ENCODE measurements at places on chromosomes 11 and 22.

DNA sequence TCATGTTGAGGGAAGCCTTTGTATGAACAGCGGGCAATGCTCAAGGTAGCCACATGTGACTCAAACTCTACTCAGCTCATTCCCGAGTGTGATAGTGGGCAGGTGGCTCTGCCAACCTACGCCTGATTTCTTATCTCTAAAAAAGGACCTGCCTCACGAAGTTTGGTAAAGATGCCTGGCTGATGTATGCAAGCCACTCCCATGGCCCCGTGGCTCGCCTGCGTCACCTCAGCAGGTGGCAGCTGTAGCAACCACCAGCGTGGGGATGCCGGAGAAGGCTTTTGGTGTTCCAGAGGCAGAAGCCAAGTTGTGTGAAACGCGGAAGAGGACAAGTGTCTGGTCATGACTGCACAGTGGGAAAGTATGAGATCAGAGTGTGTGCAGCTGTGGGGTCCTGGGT lies 5.4 kb downstream of the FADS2 start:
- no peak for DNase-seq

DNA sequence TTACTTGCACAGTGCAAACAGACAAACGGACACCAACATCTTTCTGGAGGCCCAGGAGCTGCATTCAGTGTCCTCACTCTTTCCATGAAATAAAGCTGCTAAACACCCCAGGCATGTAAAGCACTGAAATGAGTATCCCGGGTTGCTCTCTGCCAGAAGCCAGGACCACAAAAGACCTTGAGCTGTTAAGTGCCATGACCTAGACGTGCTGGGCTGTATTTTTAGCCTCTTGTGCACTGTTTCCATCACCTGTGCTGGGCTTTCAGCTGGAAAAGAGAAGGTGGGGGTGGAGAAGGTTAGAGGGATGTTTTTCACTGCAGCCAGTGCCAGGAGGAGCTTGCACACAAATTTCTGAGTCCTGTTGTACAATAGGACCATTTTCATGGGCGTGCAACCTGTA lies 3.4 kb upstream of the KREMEN1 start:
- DNase-seq, result no peak

- DNase-seq, result no peak
Observed at GRCh38 chr11:10648871-10649270, 44.7 kb downstream of the IRAG1 start.

GRCh38 chr11:64477675-64478074 lies 113.3 kb upstream of the SLC22A12 start:
- DNase-seq, result no peak

DNA sequence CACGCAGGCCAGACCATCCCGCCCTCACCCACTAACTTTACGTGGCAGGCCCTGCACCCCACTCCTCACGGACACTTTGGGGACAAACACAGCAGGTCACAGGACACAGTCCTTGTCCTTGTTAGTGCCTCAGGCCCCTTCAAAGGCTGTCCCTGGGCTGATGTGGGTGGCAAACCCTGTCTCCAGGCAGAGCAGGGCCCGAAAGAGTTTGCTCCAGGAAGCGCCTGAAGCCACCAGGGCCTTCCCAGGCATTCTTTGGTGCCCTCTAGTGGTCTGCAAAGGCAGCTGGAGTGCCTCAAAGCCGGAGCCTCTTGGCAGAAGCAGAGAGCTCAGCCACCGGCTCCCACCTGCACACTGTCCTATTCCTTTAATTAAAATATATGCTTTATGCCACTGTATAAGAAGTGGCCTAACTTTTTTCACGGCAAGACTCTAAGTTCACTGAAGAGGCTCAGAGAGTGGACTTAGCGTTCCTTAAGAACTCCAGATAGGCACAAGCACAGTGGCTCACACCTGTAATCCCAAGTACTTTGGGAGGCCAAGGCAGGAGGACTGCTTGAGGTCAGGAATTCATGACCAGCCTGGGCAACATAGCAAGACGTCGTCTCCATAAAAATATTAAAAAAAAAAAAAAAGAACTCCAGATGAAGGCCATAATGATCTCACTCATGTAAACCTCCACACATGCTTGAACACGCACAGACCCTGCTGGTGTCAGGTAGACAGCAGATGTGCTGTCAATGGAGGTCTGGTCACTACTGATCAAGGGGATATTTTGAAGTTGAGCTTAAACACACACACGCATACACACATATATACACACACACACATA lies 11.1 kb downstream of the TXN2 start:
- peak; percentile 82 for DNase-seq

GRCh38 chr11:71913756-71914526 lies 14.5 kb downstream of the XNDC1N start:
- no peak for DNase-seq

GRCh38 chr11:2409611-2410468 lies 9.3 kb downstream of the TSSC4 start:
- no peak for DNase-seq

- DNase-seq, result no peak
Observed at GRCh38 chr11:132742929-132743328, 789.4 kb downstream of the OPCML start.

DNA sequence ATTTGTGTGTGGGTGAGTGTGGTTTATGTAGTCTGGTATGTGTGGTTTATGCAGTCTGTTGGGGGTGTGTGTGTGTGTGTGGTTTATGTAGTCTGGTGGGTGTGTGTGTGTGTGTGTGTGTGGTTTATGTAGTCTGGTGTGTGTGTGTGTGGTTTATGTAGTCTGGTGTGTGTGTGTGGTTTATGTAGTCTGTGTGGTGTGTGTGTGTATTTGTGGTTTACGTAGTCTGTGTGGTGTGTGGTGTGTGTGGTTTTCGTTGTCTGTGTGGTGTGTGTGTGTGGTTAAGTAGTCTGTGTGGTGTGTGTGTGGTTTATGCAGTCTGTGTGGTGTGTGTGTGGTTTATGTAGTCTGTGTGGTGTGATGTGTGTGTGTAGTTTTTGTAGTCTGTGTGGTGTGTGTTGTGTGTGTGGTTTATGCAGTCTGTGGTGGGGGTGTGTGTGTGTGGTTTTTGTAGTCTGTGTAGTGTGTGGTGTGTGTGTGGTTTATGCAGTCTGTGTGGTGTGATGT lies 26.2 kb upstream of the PARVG start:
- no peak for DNase-seq

GRCh38 chr11:125603207-125603606 lies 10.6 kb downstream of the STT3A start:
- no peak for DNase-seq

All from suppressor macrophage (primary cell).